Right lung (tissue), 10 donors: ENCODE measurements at places on chromosomes 16 and 17.

- no peak for DNase-seq
Measured at GRCh38 chr17:43217614-43218087, 6.0 kb downstream of the TMEM106A start.

DNA sequence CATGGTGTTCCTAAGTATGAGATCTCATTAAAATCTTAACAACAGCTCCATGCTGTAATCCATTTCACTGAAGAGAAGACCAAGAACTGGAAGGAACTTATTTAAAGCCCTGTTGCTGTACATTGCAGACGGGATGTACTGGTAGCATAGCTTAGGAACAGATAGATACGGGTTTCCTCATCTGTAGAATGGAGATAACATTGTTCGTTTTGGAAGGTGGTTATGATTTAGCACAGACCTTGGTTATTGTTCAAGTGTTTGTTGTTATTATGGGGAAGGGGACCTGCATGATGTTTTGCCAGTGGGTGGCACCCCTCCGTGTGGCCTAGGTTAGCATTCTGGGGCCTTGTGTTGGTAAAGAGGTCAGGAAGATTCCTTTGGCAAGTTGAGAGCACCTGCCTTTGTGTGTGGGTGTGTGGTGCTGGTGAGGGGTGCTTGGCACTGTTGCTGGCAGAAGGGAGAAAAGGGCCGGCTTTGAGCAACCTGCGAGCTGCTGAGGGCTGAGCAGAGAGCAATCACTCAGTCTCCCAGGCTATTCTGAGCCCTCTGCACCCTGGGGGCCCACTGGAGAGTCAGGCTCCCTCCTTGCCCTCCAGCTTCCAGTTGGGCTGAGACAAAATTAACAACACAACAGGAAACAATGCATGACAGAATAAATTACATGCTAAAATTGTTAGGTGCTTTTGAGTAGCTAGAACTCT lies 2.3 kb downstream of the TAOK2 start:
- no peak for DNase-seq

- DNase-seq, result peak; percentile 36
Measured at GRCh38 chr17:13030056-13030455, 12.2 kb upstream of the ELAC2 start.

DNA sequence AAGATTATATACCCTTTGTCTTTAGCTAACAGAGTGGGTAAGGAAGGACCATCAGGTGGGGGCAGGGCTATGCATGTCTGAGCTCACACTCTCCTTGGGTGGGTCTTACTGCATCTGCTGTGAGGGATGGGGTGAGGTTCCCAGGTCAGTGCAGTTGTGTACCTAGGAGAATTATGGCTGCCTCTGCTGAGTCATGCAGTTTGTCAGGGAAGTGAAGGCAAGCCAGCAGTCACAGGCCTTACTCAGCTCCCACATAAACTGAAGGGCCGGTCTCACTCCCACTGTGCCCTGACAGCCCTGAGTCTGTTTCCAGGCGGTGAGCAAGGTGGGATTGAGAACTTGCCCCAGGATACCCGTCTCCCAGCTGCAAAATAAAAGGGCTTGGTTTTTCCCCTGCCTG lies 328.6 kb downstream of the MAP2K6 start:
- no peak for DNase-seq

DNA sequence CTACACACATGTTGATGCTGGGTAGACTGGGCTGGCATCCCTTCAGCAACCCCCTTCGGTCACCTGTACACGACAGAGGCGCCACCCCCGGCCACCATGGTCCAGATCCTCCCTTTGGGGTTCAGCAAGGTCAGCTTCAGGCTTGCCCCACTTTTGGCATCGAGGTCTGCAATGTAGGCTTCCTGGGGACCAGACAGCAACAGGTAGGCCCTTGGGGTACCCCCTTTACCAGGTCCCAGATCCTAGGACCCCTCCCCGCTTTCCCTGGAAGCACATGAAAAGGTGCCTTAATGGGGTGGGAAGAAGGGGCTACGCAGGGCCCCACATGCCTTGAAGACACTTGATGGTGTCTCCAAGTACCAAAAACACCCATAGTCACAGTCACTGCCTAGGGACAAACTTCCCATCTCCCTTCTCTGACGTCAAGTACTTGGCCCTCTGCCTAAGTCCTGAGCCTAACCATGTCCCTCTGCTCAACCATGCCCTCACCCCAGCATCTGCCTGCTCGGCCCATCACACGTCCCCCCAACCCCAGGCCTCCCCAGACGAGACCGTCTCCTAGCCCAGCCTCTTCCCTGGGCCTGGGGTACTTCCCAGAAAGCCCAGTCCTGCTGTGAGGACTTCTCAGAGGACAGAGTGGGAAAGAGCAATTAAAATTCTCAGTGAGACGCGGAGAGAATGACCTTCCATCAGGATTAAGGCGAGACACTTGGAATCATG lies 12.1 kb downstream of the ACLY start:
- no peak for DNase-seq

- DNase-seq, result no peak
Measured at GRCh38 chr17:20280851-20281250, 186.5 kb downstream of the LGALS9B start.

- no peak for DNase-seq
Measured at GRCh38 chr16:81469183-81469677, 24.6 kb downstream of the CMIP start.

DNA sequence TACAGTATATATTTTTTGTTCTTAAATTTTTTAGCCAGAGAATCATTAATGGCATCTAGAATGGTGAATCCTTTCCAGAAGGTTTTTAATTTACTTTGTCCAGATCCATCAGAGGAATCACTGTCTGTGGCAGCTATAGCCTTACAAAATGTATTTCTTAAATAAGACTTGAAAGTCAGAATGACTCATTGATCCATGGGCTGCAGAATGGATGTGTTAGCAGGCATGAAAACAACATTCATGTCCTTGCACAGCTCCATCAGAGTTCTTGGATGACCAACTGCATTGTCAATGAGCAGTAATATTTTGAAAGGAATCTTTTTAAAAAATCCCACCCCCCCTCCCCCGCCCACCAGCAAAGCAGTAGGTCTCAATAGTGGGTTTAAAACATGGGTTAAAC lies 51.4 kb downstream of the CACNG1 start:
- DNase-seq, result no peak
